ENCODE measurements at places on chromosomes 2 and 18.

DNA sequence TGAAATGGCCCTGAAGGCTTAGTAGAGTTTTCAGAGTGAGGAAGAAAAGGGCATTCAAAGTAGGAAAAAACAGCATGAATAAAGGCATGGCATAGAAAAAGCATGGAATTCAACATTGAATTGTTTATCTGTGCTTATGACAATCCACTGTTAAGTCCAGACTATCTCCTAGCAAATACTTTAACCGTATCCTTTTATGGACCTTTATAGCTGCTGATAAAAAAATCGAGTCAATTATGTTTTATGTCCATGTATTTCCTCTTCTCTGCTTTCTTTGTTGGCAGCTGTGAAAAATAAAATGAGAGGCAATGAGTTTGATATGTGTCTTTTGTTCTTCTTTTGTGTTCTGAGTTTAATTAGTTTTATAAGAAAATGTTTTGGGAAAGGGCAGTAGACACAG, 70.4 kb downstream of the TDRD15 start:
- DNase-seq = no peak

- no peak for DNase-seq
Measured at GRCh38 chr2:240909216-240909974, 3.3 kb downstream of the CROCC2 start.

DNA sequence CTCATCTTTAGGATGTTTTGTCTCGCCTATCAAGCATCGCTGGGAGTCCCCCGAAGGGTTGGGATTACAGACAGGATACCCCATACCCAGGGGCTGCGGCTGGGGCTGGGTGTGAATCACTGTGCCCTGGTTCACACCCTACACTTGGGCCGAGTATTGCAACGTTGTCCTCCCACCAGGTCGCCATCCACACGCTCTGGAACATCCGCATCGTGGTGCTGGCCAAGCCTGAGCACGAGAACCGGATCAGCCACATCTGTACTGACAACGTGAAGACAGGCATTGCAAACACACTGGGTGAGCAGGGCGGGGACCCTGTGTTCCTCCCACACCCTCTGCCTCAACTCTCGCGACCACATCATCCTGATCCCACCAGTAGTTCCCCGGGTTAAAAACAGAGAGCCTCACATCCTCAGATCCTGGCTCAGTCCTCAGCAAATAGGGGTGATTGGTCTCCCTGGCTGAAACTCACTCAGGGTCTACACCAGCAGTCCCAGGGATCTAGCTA, 87.3 kb upstream of the ATG16L1 start:
- DNase-seq = no peak

DNA sequence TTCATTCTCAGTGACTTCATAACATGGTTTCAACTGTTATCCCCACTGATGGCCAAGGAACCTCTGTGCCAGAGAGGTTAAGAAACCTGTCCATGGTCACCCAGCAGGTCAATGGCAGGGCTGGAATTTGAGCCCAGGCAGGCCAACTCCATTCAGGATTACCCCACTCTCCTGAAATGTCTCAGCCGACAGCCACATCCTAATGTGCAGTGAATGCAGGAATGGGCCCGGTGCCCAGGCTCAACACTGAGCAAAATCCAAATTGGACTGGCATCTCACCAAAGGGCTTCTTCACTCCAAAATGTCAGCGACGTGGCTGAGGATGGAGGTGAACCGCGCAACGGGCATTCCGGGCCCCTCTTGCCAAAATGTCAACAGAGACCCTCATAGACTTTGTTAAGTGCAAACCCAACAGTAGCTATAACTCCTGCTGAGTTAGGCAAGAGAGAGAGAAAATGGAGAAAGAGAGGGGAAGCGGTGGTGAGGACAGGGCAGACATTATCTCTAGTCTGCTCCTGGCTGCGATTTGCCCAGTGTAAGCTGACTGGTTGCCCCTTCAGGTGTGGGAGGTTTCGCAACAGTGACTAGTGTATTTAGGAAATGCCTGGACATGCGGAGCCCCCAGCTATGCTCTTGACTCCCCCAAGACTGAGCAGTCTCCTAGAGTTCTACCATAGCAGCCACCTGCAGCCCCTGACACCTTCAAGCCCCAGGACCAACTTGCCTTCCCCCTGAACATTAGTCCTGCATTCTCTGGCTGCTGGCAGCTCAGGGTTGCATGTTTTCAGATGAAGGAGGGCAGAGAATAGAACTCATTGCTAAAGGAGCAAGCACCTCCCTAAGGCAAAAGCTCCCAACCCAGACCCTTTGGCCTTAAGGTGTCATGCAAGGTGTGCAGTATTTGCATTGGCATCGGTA, 167.7 kb downstream of the ANAPC1 start:
- no peak for DNase-seq

- no peak for DNase-seq
Measured at GRCh38 chr18:35083174-35083712, 42.0 kb downstream of the MAPRE2 start.

DNA sequence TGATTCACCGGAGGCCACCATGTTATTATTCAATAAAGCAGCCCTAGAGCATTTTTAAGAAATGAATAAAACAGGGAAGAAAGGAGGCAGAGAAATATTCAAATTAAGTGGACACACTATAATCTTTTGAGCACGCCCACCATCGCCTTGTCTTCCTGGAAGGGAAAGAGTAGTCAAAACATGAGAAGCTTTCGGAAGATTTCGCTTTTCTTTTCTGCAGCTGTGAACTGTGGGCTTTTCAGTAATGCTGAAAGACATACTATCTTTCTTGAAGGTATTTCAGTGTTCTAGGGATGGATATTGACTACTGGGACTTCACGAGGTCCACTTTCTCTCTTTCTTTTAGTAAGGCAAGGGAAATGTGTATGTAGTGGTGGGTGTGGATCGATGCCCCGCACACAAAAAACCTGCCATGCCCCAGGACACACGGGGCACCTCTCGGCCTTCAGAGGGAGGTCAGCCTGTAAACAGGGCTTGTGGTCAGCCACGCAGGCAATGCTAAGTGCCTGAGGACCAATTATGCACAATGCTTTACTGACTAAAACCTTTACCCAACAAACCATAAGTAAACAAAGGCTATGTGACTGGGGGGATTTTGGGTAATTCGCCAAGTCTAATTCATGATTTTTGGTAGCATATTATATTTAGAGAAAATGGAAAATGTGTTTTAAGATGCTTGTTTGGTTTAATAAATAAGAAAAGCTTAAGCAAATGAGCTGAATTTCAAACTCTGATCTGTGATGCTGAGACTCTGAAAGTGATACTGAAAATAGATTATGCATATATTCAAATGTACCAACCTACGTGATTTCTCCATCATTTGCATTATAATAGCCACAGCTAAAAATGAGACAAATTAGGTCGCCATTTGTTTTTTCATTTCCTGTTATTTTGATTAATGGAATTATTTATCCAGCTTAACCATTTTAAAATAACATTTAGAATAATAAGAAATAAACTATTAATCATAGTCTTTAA, 130.5 kb downstream of the ZNF516 start:
- DNase-seq = no peak

GRCh38 chr2:118883792-118884191, 36.3 kb upstream of the EN1 start:
- DNase-seq = no peak

DNA sequence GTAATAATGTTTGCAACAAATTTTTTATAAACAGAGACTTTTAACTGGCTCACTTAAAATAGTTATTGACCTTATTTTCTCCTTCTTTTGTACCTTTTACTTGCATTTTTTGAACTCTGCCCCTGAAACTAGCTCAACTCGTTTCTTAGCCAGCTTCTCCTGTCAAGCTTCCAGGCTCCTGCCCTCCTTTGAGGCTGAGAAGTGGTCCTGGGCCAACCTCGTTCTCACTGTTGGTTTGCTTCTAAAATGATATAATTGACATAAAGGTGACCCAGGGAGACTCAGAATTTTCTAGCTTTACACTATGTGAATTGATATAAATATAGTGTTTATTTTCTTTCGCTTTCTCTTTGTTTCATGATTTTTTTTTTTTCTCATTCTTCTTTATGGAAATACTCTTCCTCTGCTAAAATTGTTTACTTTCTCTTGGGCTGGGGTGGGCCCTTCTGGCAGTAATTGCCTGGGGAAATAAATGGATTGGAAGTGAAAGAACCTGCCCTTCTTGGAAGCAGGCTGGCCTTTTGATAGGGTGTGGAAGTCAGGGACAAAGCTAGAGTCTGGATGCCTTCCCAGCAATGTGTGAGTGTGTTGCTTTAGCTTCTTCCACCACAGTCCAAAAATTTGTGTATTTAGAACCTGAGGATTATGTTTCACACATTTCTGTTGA, 30.7 kb downstream of the GPD2 start:
- no peak for DNase-seq

- DNase-seq = no peak
Measured at GRCh38 chr2:47798631-47799030, 15.7 kb downstream of the MSH6 start.

DNA sequence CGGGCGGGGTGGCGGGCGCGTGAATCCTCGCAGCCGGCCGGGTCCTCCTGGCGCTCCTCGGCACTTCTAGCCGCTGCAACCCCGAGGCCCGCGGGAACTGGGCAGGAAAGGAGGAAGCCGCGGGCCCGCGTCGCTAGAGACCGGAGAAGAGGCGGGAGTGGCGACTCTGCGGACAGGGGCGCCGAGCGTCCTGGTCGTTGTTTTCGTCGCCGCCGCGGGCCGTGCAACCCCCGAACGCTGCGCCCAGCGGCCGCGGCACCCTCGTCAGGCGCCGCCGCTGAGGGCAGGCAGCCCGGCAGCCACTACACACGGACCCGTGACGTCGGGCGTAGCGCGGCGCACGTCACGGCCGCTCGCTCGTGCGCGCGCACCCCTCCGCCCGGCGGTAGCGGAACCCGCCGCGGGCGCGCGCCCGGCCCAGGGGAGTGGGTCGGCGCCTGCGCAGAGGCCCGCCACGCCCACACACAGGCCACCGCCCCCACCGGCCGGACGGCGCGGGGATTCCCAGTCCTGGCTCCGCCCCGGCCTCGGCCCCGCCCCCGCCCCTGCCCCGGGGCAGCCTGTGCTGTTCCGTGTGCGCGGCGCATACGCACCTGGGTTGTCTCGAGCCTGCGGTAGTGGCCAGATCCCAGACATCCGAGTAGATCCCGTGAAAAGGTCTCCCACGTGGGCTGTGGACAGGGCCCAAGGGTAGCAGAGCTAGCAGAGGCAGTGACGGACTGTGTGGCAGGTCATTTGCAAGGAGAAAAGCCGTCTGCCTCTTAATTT, at the start of gene MAP3K2:
TSS of gene MAP3K2 (minus strand) at position 321 of the 768 bp plus-strand sequence. CDS start 44,846 bp downstream, outside the sequence.
- peak; percentile 61 for DNase-seq

- DNase-seq = no peak
Measured at GRCh38 chr2:33077844-33078243, 131.1 kb downstream of the LTBP1 start.

- no peak for DNase-seq
Measured at GRCh38 chr2:153715218-153715850, 156.4 kb upstream of the GALNT13 start.

GRCh38 chr18:56393870-56394269, 244.5 kb downstream of the TXNL1 start:
- no peak for DNase-seq

DNA sequence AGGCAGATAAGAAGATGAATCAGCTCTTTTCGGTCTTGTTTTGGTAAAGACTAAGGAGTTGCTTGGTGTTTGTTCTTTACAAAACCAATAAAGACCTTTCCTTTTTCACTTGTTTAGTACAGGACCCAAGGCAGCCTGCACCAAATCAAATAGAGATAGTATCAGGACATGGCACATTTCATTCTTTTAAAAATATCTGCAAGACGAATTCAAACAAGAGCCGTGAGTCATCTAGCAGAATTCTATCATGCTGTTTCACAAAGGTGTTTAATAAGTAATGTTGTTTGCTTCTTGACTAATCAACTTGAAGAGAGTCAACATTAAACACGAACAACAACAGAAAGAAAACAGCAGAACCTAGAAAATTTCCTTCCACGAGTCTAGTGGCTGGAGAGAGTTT, 102.8 kb upstream of the TTN start:
- DNase-seq = no peak

DNA sequence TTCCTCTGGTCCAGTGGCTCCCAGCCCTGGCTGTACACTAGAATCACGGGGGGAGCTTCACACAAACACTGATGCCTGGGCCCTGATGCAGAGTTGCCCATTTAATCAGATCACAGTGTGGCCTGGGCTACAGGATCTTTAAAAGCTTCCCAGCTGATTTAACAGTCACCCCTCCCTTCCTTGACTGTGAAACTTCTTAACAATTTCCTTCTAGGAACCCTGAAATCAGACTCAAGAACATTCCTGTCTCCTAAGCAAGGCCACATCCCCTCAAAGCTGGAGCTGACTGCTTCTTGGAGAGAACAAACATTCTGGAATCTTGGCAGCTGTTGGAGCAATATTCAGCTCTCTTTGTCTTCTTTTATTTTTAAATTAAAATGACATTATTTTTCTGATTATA, 88.7 kb downstream of the ADD2 start:
- no peak for DNase-seq

DNA sequence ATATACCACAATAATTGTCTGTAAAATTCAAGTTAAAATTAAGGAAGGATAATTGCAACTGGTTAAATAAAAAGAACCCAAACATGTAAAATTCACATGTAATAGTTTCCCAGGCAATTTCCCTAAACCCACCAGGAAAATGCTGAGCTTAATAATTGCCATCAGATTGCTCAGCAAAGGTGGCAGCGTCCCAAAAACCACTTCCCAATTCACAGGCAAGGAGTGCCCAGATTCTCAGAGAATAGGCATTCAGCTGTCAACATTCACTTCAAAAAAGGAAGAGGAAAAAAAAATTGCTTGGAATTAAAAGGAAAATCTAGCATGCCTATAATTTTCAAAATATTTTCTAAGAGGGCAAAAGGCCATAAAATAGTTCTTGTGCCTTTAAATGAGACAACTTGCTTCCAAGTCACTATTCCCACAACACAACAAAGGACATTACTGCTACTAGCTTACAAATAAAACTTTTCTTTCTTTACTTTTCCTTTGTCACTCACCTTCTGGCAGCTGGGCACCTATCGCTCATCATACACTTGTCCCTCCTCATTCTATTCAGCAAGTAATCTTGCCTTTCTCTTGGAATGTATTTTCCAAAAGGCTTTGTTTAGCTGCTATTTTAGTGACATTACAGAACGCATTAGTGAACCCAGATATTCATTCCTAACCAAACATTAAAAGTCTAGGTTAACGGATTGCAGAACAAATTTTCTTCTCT, 15.2 kb downstream of the SRBD1 start:
- no peak for DNase-seq

- DNase-seq = no peak
Measured at GRCh38 chr18:51188024-51188701, 9.3 kb downstream of the MEX3C start.

DNA sequence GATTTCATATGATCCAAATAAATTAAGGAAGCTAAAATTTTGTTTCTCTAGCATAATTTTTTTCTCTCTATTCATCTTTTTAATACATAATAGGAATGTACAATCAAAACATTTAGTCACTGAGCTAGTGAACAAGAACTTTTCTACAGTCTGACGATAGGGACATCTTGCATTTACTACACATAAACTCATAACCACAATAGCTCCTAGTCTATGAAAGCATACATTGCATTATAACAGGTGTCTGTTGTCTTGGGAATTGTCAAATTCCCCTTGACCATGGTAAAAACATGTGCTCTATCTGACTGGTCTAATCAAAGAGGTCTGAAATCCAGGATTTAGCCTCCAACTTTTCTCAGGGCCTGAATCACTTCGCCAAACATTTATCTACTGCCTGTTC, 144.8 kb downstream of the FAM124B start:
- no peak for DNase-seq
